ENCODE measurements at places on chromosomes 12 and 14.

DNA sequence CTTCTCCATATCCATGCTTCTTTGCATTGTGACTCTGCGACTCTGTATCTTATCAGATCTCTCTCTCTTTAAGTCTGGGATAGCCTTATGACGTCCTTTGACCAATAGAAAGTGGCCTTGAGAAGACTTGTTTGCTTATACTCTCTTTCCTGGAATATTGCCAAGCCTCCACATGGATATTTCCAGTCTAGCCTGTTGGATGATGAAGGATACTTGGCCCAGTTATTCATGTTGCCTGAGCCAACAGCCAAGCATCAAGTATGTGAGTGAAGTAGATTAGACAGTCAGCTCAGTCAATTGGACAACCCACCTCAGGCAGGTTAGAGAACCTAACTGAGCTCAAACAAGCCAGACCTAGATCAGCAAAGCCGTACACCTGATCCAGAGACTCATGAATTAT is 864.2 kb upstream of the MGAT4C start:
- no peak for DNase-seq

- DNase-seq, result no peak
These were observed 184.7 kb downstream of the PRKCH start for GRCh38 chr14:61505815-61506809.

- peak; percentile 16 for DNase-seq
These were observed 4.3 kb downstream of the COQ10A start for GRCh38 chr12:56271031-56271430.

GRCh38 chr14:21902561-21903181 is 229.1 kb upstream of the OR4E1 start:
- peak; percentile 41 for DNase-seq

- DNase-seq, result peak; percentile 74
These were observed 81.6 kb upstream of the MED13L start for GRCh38 chr12:116358893-116359761.

DNA sequence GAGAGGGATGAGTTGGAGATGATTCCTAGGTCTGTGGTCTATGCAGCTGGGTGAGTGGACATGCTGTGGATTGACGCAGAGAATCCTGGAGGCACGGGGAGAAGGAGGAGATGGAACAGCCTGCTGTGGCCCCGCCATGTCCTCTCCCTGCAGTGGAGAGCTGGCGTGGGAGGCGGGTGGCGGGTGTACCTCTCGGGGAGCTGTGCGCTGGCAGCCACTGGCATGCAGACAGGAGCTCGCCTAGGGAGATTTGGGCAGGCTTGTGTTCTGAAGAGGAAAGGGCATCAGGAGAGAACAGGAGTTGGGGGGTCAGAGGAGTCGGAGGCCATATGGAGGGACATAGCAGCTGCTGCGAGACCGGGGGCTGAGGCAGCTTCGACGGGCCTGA is 56.1 kb downstream of the TECPR2 start:
- no peak for DNase-seq

DNA sequence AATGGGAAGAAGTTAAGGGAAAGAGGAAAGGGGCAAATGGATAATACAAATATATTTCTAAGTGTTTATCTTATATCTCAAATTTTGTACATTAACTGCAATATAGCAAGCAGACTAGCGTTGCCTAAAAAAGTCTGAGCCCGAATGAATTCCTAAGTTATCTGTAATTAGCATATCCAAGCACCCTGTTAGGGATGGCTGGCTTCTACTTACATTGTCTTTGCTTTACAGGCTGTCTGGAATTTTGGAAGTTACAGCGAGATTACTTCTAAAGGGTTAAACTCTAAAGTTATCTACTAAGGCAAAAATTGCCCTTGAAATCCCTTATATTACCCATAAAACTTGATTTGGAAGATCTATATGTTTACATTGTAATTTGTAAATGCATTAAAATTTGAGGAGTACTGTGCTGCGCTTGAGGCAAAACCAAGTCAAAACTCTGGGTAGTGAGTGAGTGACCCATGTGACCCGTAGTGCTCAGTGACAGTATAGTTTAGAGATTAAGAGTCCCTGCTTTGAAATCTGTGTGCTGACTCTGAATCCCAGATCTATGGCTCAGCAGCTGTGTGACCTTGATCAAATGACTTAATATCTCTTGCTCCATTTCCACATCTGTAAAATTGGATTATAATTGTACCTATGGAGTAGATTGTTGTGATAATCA is 17.3 kb upstream of the LIN7A start:
- no peak for DNase-seq

DNA sequence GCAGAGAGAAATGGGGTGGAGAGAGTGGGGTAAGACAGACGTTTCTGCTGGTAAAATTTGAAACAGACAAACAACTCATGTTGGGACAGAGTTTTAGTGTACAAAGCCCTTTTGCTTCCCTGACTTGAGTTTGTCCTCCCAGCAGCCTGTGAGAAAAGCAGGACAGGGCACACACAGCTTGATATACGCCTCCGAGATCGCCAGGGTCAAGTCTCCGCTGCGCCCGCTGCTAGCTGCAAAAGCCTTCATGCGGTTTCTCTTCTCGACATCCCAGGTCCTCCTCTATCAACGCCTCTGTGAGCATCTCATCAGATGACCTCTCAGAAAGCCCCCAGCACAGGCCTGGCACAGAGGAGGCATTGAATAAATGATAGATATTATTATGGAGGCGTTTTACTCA is 9.4 kb upstream of the BCL11B start:
- no peak for DNase-seq

DNA sequence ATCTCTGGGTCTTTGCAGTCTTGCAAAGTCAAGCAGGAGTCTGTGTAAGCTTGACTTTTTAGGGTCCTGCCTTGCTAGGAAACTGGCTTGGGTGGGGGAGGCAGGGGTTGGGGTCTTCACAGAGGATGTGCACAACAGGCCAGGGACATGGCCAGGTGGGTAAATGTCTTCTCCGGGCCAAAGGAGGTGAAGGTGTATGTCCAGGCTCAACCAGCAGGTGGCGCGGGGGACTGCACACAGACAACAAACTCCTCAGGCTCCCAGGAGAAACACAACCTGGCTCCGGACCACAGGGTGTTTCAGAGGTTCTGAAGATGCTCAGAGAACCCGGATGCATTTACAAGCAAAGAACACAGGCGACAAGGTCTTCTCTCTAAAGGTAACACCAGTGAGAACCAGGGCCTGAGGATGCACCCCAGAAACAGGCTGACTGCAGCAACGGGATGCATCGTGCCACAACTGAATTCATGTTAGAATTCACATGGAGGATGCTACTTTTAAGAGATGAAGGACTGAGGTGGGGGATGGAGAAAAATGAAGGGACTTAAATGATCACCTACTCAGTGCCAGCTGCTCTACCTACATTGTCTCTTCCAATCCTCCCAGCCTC is 56.0 kb downstream of the PLEKHG3 start:
- peak; percentile 74 for DNase-seq

DNA sequence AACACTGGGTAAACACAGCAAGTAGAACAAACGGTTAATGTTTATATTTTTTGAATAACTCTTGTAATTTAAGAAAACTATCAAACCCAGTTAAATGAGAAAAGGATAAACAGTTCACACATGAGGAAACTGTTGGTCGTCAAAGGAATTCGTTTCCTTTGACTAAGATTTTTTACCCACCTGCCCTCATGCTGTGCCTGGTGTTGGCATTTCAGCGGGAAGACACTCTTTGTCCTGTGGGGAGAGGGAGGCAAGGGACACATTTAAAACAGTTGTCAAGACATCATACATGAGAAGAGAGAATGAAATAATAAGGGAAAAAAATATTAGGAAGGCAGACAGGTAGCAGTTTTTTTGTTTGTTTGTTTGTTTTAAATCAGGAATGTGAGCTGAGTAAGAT is 70.5 kb downstream of the BHLHE41 start:
- no peak for DNase-seq
